ENCODE measurements at places on chromosomes 13 and 19. TPM values are rescaled to one million over a fixed set of nuclear protein-coding genes. Genes with fewer than 3 reads are reported as not detected.

IRGC gene
- total RNA-seq, result not detected

DCT gene
- total RNA-seq, result under 0.01 TPM

MARK4 gene
- 8.9 TPM for total RNA-seq

KLHL1 gene
- not detected for total RNA-seq

TTYH1 gene
- not detected for total RNA-seq

RNF113B gene
- not detected for total RNA-seq

IRF3 gene
- total RNA-seq, result 61.1 TPM

CATSPERD gene
- total RNA-seq, result not detected

ZIC5 gene
- not detected for total RNA-seq

DNA sequence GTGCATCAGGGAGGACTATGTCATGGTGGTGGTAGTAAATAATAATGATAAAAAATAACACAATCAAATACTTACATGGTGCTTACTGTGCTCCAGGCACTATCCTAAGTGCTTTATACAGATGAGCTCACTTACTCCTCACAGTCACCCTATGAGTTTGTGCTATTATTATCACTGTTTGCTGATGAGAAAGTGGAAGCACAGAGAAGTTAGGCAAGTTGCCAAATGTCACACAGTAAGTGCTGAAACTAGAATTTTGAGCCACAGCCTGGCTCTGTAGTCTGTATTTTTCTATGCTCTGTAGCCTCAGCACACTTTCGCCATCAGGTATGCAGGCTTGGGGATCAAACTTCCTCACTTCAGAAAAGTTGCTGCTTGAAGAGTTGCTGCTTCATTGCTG is 46.6 kb downstream of the HTR2A start:
- no peak overlapping the region for H3K27ac ChIP-seq
- no peak overlapping the region for H3K4me3 ChIP-seq
- H3K4me1 ChIP-seq, result no peaks in the 10 kb centered on the region
- DNase-seq, result peak; percentile 1
- H3K27me3 ChIP-seq, result peaks cover 2% of the 10 kb centered on the region

DNA sequence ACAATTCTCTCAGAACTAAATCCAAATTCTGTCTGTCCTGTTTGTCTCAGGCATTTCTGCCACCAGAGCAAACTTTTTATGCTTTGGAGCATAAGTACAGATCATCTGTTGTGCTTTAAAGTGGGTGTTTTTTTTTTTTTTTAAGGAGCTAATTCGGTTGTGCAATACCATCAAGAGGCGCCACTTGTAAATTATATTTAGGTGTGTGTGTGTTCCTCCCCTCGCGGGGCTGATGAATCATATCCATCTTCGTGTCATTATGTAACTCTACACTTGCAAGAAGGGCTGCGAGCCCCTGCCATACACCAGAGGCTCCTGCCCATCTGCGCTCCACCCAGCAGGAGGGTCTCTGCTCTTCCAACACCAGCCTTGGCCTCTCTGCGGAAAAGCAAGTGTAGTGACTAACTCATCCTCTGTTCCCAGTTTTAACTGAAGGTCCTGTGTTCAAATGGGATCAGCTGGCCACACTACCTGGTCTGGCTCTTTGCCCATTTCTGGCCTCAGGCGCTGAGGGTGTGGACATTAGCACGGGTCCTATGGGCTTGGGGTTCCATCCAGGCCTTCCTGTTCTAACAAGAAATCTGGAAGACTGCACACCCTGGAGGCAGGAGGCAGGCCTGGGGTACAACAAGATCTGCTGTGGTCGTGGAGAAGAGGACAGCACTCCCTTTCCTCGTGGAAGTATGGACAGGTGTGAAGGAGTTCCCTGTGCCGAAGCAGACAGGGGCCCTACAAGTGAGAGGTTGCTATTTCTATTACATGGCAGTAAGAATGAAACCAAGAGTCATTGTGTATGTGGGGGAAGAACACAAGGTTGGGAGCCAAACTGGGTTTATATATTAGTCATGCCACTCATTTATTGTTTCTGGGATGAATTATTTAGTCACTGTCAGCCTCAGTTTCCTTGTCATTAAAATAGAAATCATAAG is 96.1 kb upstream of the MBNL2 start:
- peak; percentile 79 for DNase-seq
- H3K4me3 ChIP-seq, result no peak overlapping the region
- H3K4me1 ChIP-seq, result peaks cover 16% of the 10 kb centered on the region
- H3K27me3 ChIP-seq, result no peaks in the 10 kb centered on the region
- no peaks in the 10 kb centered on the region for H3K36me3 ChIP-seq

DNA sequence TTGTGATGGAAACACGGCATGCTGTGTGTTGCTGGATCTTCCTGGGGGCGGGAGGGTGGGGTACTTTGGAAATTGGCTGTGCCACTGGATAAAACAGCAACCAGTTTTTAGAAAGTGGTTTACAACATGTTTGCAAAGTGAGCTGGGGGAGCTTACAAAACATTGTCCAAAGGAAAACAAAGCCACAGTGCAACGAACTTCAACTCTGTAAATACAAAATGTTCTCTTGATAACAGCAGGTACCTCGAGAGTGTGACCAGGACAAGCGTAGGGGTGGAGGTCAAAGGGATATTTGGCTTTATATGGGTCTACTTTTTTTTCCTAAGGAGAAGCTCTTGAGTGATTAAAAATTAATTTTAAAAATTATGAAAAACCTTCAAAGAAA is 2.5 kb downstream of the IGSF23 start:
- no peak overlapping the region for H3K27ac ChIP-seq
- H3K4me3 ChIP-seq, result no peak overlapping the region
- DNase-seq, result no peak
- H3K27me3 ChIP-seq, result no peaks in the 10 kb centered on the region
- no peaks in the 10 kb centered on the region for H3K4me1 ChIP-seq

DNA sequence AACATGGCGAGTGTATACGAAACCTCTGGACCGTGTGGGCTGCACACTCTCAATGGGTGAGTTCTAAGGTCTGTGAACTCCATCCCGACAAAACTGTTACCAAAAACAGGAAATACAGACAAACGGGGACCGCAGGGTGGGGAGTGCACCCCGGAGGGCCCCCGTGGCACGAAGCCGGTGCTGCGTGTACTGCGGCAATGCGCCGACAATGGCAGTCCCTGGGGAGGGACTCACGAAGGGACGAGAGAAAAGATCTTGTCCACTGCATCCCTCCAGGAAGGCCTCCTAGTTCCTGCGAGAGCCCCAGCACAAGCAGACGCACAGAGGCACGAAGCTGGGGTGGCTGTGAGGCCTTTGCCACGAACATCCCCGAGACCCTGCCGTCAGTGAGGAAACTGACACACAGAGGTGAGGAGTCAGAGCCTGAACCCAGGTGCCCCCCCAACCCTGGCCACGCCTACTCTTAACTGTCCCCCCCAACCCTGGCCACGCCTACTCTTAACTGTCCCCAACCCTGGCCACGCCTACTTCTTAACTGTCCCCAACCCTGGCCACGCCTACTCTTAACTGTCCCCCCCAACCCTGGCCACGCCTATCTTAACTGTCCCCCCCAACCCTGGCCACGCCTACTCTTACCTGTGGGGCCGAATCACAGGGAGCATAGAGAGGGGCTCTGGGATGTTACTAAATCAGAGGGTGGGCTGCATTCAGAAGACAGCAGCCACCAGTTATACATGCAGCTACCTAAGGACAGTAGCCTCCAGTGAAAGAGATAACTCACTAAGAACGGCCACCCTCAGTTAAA is 4.2 kb downstream of the MED16 start:
- no peak for DNase-seq
- peaks cover 31% of the 10 kb centered on the region for H3K36me3 ChIP-seq

GRCh38 chr13:39956036-39956435 is 300.6 kb downstream of the COG6 start:
- H3K4me1 ChIP-seq, result no peaks in the 10 kb centered on the region
- no peaks in the 10 kb centered on the region for H3K27me3 ChIP-seq
- H3K36me3 ChIP-seq, result no peaks in the 10 kb centered on the region
- H3K4me3 ChIP-seq, result no peak overlapping the region
- H3K27ac ChIP-seq, result no peak overlapping the region
- DNase-seq, result no peak

DNA sequence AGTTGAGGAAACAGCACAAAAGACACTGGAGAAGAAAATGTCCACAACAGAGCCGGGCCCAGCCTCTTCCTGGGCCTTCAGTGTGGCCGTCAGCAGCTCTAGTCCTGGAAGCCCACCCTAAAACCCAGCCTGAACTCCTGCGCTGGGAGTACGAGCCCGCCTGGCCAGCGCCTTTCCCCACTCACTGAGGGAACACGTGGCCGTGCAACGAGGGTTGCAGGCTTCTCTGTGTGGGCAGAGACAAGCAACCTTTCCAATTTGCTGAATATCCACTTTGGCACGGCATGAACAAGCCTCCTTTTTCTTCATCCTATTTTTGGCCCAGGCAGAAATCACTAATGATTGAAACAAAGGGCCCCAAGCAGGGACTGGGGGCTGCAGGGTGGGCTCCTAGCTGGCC is 89.2 kb downstream of the CRYL1 start:
- H3K27me3 ChIP-seq, result no peaks in the 10 kb centered on the region
- H3K36me3 ChIP-seq, result no peaks in the 10 kb centered on the region
- no peak overlapping the region for H3K4me3 ChIP-seq

DNA sequence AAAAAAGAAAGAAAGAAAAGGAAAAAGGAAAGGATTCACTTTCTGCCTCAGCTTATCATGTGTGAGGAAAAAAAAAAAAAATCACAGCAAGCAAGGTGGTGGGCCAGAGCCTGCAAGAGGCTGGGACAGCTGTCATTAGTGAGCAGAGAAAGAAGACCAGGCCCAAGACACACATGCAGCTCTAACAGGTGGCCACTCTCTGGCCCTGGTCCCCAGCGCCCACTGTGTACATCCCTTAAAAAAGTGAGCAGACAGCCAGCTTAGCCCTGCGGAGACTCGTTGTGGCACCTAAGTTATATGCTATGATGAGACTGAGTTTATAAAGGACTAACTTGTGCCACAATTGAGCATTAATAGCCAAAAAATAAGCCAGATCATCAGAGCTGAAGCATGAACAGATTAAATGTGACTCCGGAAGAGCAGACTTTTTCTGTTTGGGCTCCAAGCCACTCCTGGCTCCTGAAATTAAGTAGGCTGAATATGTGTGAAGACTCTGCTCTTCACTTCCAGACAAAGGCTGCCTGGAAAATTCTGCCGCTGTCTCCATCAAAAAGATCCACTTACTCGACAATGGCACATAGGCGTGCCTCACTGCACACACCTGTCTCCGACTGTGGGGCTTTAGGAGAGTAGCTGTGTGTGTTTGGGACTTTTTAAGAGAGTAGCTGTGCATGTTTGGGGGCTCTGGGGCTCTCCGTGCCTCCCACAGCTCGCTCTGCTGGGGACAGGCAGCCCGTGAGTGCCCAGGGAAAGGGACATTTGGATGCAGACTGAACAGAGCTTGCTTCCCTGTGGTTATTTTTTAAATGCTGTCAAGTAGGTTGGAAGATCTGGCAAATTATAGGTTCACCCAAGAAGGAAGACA is 55.0 kb downstream of the LATS2 start:
- peaks cover 2% of the 10 kb centered on the region for H3K36me3 ChIP-seq
- no peak for DNase-seq
- H3K4me1 ChIP-seq, result peaks cover 5% of the 10 kb centered on the region
- H3K27ac ChIP-seq, result no peak overlapping the region

GRCh38 chr19:1373534-1374249 is 10.0 kb upstream of the NDUFS7 start:
- peak overlapping the region; percentile 19 for H3K27ac ChIP-seq
- H3K4me1 ChIP-seq, result peaks cover 8% of the 10 kb centered on the region
- H3K27me3 ChIP-seq, result no peaks in the 10 kb centered on the region
- H3K36me3 ChIP-seq, result peaks cover 31% of the 10 kb centered on the region
- H3K4me3 ChIP-seq, result no peak overlapping the region

DNA sequence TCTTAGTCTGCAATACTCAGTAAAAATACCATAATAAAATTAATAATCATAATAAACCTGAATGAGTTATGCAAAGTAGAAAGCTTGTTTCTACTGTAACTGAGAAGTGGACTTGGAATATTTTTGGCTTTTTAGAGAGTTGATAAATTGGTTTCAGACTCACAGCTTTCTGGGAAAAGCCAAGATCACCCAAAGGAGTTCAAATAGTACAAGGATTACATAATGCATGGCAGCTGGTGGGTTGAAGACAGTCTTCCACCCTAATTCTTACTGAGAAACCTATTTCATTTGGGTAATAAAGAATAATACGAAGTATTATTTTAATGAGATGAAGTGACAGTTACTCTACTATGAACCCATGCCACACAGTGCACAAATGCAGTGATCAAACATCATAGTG is 139.4 kb upstream of the KLF12 start:
- H3K4me1 ChIP-seq, result no peaks in the 10 kb centered on the region
- H3K27me3 ChIP-seq, result no peaks in the 10 kb centered on the region
- DNase-seq, result peak; percentile 42
- H3K27ac ChIP-seq, result no peak overlapping the region
- H3K4me3 ChIP-seq, result no peak overlapping the region

DNA sequence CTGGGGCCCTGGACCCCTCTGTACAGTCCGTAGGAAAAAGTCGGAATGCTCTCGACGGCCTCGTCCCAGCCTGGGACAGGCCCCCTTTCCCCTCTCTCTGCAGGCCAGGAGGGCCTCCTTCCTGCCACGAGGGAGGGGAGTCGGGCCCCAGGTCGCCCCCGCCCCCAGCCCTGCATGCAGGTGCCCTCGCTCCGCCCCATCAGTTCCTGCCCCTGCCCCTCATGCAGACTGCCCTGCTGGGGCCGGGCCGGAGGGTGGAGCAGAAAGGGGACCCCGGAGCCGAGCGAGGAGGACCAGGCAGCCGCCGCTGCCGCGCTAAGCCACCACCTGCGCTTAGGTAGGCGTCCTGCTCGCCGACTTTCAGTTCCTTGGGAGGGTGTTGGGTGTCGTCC is 7.3 kb downstream of the LYL1 start:
- peaks cover 8% of the 10 kb centered on the region for H3K4me1 ChIP-seq
- no peak overlapping the region for H3K27ac ChIP-seq
- peaks cover 5% of the 10 kb centered on the region for H3K36me3 ChIP-seq
- no peak overlapping the region for H3K4me3 ChIP-seq

GRCh38 chr19:44660081-44660480 is 11.2 kb upstream of the CEACAM19 start:
- peaks cover 36% of the 10 kb centered on the region for H3K36me3 ChIP-seq
- H3K4me3 ChIP-seq, result no peak overlapping the region
- H3K27me3 ChIP-seq, result no peaks in the 10 kb centered on the region
- DNase-seq, result no peak

- H3K27ac ChIP-seq, result no peak overlapping the region
- H3K4me1 ChIP-seq, result no peaks in the 10 kb centered on the region
- H3K27me3 ChIP-seq, result no peaks in the 10 kb centered on the region
- no peak for DNase-seq
- H3K4me3 ChIP-seq, result no peak overlapping the region
Measured at GRCh38 chr13:113916330-113916815, 52.5 kb upstream of the GAS6 start.

GRCh38 chr13:100297413-100297812 is 208.5 kb downstream of the PCCA start:
- no peak overlapping the region for H3K27ac ChIP-seq
- H3K4me1 ChIP-seq, result no peaks in the 10 kb centered on the region
- H3K27me3 ChIP-seq, result no peaks in the 10 kb centered on the region
- no peak for DNase-seq

GRCh38 chr19:49243129-49243528 is 81.9 kb downstream of the SLC6A16 start:
- H3K4me1 ChIP-seq, result no peaks in the 10 kb centered on the region
- no peak overlapping the region for H3K4me3 ChIP-seq
- DNase-seq, result no peak
- no peak overlapping the region for H3K27ac ChIP-seq
- no peaks in the 10 kb centered on the region for H3K27me3 ChIP-seq

Data from fibroblast of lung (primary cell).